ENCODE measurements at places on chromosomes 16 and 17.

DNA sequence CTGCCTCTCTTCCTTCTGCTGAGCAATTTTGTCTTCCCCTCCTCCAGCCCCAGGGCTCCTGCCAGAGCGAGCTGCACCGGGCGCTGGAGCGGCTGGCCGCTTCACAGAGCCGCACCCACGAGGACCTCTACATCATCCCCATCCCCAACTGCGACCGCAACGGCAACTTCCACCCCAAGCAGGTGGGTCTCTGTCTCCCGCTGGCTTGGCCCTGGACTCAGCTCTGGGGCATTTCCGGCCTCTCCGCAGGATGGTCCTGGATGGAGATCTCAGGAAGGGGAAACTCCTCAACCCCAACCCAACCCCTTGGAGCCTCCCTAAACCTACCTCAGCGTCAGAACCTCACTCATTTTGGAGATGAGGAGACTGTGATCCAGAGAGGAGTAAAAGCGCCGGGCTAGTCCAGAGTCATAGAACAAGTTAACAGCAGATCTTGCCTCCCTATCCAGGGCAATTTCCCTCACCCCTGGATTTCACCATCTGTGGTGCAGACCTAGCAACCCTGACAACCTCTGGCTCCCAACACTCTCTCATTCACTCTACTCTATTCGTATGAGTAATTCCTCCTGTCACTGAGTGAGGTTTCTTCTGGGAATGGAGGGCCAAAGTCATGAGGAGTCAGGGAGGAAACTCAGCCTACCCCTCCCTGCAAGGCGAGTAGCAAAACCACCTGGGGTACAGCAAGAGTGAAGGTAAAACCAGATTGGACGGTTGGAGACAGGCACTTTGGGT, 10.8 kb downstream of the IGFBP4 start:
- no peak for DNase-seq

- DNase-seq = no peak
These were observed 18.4 kb upstream of the CLEC18B start for GRCh38 chr16:74439685-74440084.

DNA sequence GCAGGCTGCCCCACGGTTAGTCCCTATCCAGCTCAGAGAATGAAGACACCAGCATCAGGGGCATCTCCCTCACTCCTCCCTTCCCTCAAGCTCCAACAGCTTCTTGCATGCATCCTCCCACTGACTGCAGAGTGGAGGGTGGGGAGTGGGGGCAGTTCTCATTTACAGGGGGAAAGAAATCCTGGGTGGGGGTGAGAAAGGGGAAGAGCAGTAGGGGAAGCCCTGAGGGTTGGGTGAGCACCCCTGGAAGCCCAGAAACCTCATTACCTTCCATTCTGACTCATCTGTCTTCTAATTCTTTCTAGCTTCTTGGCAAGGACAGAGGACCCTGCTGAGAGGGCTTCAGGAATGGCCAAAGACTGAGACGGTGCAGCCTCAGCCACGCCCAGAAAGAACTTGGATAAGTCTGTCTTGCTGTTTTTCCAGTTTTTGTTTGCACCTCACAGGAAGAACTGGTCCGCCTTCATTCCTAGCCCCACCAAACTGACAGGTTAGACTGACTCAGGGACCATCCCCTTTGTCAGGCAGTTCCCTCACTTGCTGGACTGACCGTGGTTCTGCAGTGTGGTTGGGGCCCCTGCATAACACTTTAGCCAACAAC, 52.5 kb upstream of the WSB1 start:
- peak; percentile 86 for DNase-seq

GRCh38 chr17:13114601-13115031, 96.8 kb upstream of the ELAC2 start:
- no peak for DNase-seq

- DNase-seq = no peak
These were observed 144.3 kb upstream of the MYOCD start for GRCh38 chr17:12521416-12521815.

GRCh38 chr16:52861614-52862022, 191.1 kb downstream of the CHD9NB start:
- peak; percentile 61 for DNase-seq

- DNase-seq = no peak
These were observed 4.5 kb downstream of the TMEM114 start for GRCh38 chr16:8585857-8586256.

- peak; percentile 44 for DNase-seq
These were observed 58.0 kb upstream of the GSE1 start for GRCh38 chr16:85554889-85555718.

GRCh38 chr16:17271687-17272086, 199.1 kb downstream of the XYLT1 start:
- peak; percentile 22 for DNase-seq

GRCh38 chr16:6856578-6856977, 476.1 kb upstream of the RBFOX1 start:
- DNase-seq = no peak

DNA sequence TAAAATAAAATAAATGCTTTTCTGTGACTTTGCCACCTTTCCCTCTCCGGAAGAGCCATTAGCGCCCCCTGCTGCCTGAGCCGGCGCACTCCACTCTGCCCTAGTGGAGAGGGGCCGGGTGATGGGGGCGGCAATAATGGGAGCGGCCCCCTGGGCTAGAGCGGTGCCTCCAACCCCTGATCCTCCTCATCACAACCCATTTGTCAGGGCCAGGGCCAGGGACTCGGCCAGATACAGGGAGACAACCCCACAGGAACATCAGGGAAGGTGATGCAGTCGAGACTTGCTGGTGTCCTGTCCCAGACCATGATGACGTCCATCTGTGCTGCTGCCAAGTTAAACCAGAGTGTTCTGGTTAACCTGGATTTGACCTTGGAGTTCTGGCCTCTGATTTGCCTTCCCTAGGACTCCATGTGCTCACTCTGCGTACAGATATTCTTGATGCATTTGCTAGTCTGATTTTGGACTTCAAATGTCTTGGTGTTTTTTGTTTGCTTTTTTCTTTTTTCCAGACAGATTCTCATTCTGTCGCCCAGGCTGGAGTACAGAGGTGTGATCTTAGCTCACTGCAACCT, 46.1 kb upstream of the BPTF start:
- DNase-seq = peak; percentile 10

- no peak for DNase-seq
These were observed 26.9 kb upstream of the PHAF1 start for GRCh38 chr16:67082891-67083290.

GRCh38 chr16:64391063-64391600, 730.7 kb downstream of the CDH11 start:
- no peak for DNase-seq

- DNase-seq = no peak
These were observed 4.2 kb downstream of the MYH13 start for GRCh38 chr17:10368561-10368960.

GRCh38 chr16:89565256-89565505, 4.7 kb downstream of the RPL13 start:
- no peak for DNase-seq

- DNase-seq = peak; percentile 20
These were observed 86.5 kb downstream of the ENGASE start for GRCh38 chr17:79160980-79161636.

- DNase-seq = no peak
These were observed 79.4 kb upstream of the CLEC18A start for GRCh38 chr16:69871708-69872107.

DNA sequence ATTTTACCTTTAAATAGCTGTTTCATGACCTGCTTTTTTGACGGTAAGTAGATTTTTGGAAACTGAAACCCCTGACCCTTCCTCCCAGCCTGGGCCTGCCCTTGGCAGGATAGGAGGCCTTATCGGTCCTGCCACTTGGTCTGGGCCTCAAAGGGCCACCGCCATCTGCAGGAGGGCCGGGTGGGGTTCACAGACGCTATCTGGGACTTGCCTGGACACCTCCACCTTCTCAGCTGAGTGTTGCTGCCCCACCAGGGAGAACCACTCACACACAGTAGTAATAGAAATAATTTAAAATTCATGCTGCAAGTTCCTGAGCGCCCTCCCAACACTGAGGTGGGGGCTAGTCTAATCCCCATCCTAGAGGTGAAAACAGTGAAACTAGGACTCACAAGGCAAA, 4.6 kb upstream of the NPRL3 start:
- DNase-seq = no peak

Measured in Calu3 (cell line).